ENCODE measurements at places on chromosomes 3 and 15.
A peak's percentile ranks its signal among the peaks of the same experiment; 100 is the strongest.

DNA sequence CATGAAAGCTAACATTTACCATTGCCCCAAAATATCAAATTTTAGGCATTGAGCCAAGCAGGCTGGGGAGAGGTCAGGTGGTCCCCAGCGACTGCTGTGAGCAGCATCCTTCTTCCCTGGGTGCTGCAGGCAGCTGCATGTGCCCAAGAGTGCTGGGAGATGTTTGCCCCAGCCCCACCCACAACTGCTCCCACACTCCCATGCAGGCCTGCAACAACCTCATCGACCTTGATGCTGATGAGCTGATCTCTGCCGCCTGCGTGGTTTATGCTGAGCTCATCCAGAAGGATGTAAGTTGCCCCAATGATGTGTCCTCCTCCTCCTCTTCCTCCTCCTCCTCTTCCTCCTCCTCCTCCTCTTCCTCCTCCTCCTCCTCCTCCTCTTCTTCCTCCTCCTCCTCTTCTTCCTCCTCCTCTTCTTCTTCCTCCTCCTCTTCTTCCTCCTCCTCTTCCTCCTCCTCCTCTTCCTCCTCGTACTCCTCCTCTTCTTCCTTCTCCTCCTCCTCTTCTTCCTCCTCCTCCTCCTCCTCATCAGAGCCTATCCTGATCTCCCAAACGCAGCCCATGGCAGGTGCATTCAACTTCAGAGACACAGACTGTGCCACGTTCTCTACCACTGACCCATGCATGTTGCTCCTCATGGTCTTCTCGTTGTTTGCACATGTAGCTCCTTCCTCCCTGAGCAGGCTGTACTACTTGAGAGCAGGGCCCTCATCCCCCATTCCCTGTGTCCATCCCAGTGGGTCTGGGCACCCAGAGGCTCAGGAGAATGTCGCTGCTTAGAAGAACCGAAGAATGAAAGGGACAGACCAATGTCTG is 15.1 kb downstream of the TBC1D21 start:
- DNase-seq = no peak

GRCh38 chr3:170058127-170058526 is 20.3 kb downstream of the GPR160 start:
- no peak for DNase-seq

DNA sequence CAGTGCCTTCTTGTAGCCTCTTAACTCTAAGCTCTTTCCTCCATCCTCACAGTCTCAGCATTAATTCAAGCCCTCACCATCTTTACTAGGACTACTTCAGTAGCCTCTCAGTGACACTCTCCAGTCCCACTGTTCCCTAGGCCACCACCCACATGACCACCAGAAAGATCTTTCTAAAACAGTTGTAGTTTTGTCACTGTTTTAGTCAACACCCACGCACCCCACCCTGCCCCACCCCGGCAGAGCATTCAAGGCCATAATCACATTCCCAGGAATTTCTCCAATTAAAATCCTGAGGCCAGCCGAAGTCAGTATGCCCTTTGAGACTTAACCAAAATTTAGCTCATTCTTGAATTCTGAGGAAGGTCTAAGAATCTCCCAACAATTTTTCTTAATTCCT is 31.2 kb upstream of the PSMD6 start:
- DNase-seq = no peak

DNA sequence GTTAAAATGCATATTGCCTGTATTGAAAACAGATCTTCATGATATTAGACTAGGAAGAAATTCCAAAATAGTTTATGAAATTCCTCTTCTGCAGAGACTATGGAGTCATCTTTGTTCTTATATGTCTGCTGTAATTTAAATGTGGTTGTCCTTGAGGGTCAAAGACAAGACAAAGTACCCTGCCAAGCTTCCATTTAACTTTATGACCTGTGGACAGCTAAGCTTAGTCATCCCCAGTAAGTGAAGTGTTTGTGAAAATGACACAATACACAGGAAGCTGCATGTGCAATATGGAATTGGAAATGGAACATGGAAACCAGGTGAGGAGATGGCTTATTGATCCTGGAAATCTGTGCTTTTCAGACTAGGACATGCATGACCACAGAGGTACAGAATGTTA is 68.5 kb upstream of the GBE1 start:
- DNase-seq = no peak

GRCh38 chr3:87073496-87074145 is 82.7 kb upstream of the VGLL3 start:
- DNase-seq = no peak

DNA sequence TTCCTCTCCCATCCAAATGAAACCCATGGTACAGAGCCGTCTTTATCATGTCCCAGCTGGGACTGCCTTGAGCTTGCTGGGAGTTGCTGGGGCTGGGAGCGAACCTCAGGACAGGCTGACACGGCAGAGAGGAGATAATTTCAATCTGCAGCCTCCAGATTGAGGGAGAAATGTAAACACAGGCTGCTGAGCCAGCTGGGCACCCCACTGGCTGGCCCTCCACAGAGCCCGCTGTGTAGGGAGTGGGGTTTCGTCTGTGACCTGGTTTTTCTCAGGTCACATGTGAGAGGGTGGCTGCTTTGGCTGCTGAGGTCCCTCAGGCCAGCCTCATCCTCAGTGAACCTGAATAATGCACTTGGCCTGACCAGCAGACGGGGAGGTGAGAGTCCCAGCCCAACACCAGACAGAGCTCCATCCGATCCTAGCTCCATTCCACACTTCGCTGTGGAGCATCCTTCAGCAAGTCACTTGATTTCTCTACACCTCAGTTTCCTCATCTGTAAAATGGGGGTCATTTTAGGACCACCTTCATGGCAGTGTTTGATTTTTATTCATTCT is 121.6 kb upstream of the MRPS22 start:
- no peak for DNase-seq

GRCh38 chr15:63860555-63860954 is 26.8 kb upstream of the HERC1 start:
- no peak for DNase-seq

- DNase-seq = no peak
Measured at GRCh38 chr3:194396859-194397756, 2.0 kb downstream of the GP5 start.

DNA sequence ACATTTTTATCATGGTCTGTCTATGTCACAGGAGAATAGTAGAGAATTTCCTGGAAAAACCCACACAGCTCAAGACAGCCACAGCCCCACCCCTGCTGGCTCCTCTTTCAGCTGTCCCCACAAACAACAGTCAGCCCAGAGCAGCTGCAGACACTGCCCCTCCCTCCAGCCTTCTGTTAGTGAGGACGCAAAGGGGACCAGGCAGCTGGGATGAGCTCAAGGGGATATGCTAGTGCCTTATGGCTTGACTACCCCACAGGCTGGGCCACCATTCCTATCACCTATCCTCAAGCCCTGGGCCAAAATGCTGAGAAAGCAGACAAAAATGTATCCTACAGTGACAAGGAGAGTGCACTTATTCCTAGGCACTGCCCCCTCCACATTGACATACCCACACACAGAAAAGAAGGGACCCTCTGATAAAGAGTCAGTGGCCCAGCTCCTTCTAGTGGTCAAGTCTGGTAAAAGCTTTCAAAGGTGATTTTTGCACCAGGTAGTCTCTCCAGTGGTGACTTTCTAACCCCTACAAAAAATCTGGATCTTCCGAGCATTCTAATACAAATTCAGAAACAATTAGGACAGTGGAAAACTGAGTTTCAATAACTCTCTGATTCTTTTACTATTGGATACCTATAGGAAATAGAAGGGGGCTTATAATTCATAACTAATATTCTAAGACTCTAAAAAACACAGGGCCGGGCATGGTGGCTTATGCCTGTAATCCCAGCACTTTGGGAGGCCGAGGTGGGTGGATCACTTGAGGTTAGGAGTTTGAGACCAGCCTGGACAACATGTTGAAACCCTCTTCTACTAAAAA is 3.0 kb upstream of the MAP1A start:
- peak; percentile 52 for DNase-seq

- DNase-seq = no peak
Measured at GRCh38 chr3:44013967-44014366, 227.7 kb upstream of the TOPAZ1 start.

- DNase-seq = no peak
Measured at GRCh38 chr3:122800706-122801237, 5.9 kb downstream of the SLC49A4 start.

GRCh38 chr3:45646051-45646585 is 43.1 kb upstream of the SACM1L start:
- no peak for DNase-seq

- DNase-seq = no peak
Measured at GRCh38 chr3:186142393-186142932, 33.6 kb upstream of the ETV5 start.

DNA sequence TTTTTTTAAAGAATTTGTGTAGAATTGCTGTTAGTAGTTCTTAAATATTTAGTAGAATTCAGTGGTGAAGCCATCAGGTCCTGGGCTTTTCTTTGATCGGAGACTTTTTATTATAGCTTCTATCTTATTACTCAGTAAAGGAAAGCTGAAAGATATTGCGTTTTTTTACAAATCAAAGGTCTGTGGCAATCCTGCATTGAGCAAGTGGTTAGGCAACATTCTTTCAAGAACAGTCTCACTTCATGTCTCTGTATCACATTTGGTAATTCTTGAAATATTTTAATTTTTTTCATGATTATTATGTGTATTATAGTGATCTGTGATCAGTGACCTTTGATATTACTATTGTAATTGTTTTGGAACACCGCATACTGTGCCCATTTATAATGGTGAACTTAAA is 140.8 kb downstream of the UNC13C start:
- DNase-seq = no peak

- no peak for DNase-seq
Measured at GRCh38 chr3:113136071-113136470, 75.3 kb upstream of the BOC start.

DNA sequence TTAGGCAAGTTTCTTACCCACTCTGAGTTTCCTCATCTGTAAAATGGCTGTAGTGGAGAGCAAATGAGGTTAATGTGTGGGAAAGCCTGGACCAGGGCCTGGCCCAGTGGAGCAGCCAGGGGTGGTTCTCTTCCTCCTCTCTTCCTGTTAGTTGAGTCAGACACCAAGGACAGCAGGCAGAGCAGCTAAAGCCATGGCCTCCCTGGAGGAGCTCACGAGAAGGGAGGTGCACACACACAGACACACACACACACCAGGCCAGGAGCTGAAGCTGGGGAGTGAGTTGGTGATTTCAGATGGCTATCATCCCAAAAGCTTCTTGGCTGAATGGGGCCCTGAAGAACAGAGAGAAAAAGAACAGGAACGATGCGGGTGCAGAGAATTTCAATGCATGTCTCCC is 33.2 kb upstream of the TSPAN3 start:
- no peak for DNase-seq

DNA sequence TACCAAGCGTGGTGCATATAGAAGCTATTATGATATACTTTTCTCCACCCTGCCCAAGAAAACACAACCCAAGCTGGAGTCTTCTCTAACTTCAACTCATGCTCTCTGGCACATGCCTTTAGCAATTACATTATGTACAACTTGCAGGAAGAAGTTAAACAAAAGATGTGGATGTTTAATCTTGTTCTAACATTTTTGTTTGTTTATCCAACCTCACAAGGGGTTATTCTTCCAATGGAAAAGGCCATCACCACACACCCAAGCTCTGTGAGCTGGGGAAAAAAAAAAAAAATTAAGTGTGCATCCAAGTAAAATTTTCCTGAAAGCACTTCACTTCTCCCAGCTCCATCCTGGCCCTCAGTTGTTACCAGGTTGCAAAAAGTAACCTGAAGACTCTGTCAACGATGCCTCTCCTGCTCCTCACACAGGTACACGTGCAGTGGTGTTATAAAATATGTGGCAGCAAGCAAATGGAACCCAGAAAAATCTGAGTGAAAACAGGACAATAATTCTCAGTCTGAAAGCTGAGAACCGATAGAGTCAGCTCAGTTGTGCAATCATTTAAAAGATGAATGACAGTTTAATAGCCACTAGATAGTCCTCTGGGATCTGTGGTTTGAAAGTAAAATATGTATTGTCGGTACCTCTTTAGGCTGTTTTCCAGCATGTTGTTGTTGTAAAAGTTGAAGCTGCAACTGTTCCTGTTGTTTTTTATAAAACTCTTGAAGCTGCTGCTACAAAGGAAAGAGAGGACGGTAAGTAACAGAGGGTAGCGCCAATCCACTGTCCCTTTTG is 531.4 kb downstream of the FOXP1 start:
- no peak for DNase-seq

GRCh38 chr3:159560214-159560979 is 428.2 kb upstream of the IL12A start:
- no peak for DNase-seq

DNA sequence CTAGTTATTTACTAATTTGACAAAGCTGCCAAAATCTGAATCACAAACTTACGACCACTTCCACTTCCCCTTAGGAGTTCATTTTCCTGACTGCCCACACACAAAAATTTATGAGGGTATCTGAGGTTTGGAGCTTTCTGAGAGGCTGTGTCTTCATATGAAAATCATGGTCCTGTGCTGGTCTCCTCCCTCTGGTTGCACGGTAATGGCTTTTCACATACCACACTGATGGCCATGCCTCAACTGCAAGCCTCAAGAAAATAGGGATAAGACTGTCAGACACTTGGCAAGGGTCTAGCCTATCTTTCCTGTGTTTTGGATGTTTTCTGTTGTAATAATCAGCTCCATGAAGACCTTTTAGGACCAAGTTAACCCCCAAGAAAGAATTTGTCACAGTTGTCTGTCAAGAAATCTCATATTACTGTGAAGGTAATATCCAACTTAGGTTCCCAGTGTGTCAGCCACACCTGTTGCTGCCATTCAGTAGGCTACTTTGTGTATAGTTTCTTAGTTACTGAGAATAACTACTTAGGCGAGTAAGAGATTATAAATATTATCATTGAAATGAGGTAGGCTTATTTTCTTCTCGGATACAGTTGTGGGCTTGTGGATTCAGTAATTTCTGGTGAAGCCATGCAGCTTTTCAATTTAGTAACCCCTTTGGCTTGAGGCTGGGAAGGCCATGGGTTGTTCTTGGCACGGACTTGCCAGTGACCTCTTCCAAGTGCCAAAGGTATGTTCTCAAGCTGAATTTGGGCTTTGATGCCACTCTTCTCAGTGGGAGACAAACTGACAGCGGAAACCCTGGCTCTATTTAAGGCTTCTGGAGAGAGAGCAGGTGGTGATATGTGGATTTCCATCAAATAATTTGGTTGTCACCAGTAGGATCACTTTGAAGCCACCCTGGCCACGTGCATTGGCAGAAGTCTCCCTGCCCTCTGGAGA is 101.1 kb downstream of the RYR3 start:
- DNase-seq = no peak

DNA sequence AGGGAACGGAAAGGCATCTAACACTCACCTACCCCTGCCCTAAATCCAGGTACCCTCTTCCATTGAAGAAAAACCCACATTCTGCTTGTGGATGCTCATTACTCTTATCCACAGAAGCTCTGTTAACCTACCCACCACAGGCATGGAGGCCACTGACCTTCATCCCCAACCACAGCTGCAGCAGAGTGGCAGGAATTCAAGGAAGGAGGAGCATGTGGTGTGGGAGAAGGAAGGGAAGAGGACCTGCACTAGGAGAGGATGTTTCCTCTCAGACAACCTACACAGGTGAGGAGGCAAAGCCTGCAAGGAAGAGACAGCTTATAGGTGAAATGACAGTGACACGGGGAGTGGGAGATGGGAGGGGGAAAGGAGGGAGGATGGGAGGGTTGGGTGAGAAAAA is 192.5 kb upstream of the TSC22D2 start:
- DNase-seq = no peak
